ENCODE measurements at places on chromosomes 16 and 17.

DNA sequence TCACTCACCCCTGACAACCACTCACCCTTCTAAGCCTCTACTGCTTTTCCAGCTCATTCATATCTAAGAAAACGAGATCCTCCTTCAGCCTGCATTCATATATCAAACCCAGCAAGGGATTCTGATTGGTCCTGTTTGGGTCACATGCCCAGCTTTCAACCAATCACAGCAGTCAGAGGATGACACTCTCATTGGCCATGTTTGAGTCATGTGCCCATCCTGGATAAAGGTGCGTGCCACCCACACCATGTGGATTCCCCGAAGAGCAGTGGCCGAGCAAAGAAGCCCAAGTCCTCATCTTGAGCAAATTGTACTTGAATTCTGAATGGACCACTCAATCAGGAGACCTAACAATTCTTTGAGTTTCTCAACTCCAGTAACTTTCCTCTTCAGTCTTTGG is 45.0 kb downstream of the SCNN1G start:
- DNase-seq = no peak

DNA sequence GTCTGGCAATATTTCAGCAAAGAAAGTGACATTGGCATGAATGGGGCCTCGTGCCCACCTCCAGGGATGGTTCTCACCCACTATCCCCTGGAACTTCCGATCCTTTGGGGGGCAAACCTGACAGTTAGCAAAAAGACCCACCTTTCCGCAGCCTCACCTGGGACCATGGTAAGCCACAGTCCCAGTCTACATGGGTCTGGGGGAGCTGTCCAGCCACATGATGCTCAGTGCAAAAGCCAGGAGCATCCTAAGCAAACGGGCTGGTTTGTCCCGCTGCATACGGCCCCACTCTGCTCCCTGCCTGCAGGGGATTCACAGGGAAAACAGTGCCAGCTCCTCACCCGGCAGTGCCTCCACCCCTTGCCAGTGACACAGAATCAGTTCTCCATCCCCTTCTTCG is 19.3 kb downstream of the AIPL1 start:
- DNase-seq = no peak

GRCh38 chr16:58449768-58450167 is 50.2 kb upstream of the NDRG4 start:
- no peak for DNase-seq

GRCh38 chr17:79026376-79027273 is 2.7 kb downstream of the C1QTNF1 start:
- DNase-seq = peak; percentile 93

DNA sequence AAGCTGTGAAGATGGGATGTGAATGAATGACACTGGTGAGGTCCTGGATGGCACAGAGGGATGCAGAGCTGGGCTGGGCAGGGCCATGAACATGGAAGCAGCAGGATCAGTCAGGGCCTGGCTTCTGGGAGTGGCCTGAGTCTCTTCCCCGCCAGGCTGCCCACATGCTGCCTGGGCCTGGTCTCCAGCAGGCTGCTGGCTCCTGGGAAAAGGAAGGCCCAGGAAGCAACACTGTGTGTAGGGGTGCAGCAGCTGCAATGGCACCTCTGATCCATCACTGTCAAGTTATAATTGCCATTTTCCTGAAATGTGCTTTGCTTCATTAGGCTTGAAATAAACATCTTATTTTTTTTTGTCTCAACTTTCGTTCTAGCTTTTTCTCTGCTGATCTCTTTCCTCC is 260.2 kb upstream of the N4BP1 start:
- DNase-seq = no peak
